Fibroblast of lung (primary cell): ENCODE measurements at places on chromosomes 11 and 22. TPM values are rescaled to one million over a fixed set of nuclear protein-coding genes. Genes with fewer than 3 reads are reported as not detected.

RTN4RL2 gene
- 0.17 and 0.26 TPM in 2 replicates for total RNA-seq

ELF5 gene
- not detected in 2 replicates for total RNA-seq

CLDN5 gene
- total RNA-seq = 0.33 and 0.51 TPM in 2 replicates

APOC3 gene
- not detected in 2 replicates for total RNA-seq

KDELR3 gene
- 42.1 and 78.8 TPM in 2 replicates for total RNA-seq

PDGFD gene
- total RNA-seq = 1.3 and 10.5 TPM in 2 replicates

TMEM191B gene
- under 0.01 and 4.1 TPM in 2 replicates for total RNA-seq

ACP2 gene
- total RNA-seq = 16.2 and 23.9 TPM in 2 replicates

PCNX3 gene
- 11.0 and 14.7 TPM in 2 replicates for total RNA-seq

KCNQ1 gene
- not detected in 2 replicates for total RNA-seq

SLC22A8 gene
- not detected in 2 replicates for total RNA-seq

CYP2D6 gene
- total RNA-seq = 0.26 and 0.33 TPM in 2 replicates

GRCh38 chr11:33211153-33211552 lies 46.0 kb upstream of the HIPK3 start:
- H3K4me1 ChIP-seq = no peaks in the 10 kb centered on the region
- H3K4me3 ChIP-seq = no peak overlapping the region
- H3K36me3 ChIP-seq = no peaks in the 10 kb centered on the region
- DNase-seq = no peak
- no peak overlapping the region for H3K27ac ChIP-seq
- H3K27me3 ChIP-seq = no peaks in the 10 kb centered on the region

GRCh38 chr11:41118521-41118920 lies 340.9 kb downstream of the LRRC4C start:
- H3K27me3 ChIP-seq = no peaks in the 10 kb centered on the region
- H3K4me3 ChIP-seq = no peak overlapping the region
- no peaks in the 10 kb centered on the region for H3K36me3 ChIP-seq
- H3K27ac ChIP-seq = no peak overlapping the region

DNA sequence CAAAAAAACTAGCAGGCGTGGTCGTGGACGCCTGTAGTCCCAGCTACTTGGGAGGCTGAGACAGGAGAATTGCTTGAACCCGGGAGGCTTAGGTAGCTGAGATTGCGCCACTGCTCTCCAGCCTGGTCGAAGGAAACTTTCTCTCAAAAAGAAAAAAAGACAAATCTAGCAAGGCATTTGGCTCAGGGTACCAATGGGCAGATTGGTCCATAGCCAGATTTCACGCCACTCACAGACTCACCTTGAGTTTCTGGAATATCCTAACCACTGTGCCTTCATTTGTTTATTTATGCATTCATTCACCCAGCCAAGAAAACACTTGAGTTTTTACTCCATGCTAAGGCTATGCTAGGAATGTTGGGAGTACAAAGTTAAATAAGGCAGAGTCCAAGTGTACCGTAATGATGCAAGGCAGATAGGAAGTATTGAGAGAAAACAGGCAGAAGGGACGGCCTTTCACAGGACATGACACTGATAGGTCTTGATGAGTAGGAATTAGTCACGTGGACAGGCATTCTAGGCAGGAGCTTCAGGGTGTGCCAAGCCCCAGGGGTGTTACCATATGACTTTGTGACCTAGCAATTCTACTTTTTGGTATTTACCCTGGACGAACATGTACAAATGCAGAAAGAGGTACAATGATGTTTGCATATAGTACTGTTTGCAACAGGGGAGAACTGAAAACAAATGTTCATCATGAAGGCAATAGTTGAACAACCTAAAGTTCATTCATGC lies 3.0 kb upstream of the PACSIN3 start:
- no peaks in the 10 kb centered on the region for H3K36me3 ChIP-seq
- peaks cover 19% of the 10 kb centered on the region for H3K4me1 ChIP-seq
- H3K27ac ChIP-seq = no peak overlapping the region
- H3K27me3 ChIP-seq = peaks cover 2% of the 10 kb centered on the region
- H3K4me3 ChIP-seq = no peak overlapping the region
- DNase-seq = peak; percentile 54

- no peaks in the 10 kb centered on the region for H3K36me3 ChIP-seq
- H3K4me3 ChIP-seq = no peak overlapping the region
- no peaks in the 10 kb centered on the region for H3K27me3 ChIP-seq
- peak overlapping the region; percentile 7 for H3K27ac ChIP-seq
Observed at GRCh38 chr11:28674433-28675103, 566.4 kb downstream of the METTL15 start.

DNA sequence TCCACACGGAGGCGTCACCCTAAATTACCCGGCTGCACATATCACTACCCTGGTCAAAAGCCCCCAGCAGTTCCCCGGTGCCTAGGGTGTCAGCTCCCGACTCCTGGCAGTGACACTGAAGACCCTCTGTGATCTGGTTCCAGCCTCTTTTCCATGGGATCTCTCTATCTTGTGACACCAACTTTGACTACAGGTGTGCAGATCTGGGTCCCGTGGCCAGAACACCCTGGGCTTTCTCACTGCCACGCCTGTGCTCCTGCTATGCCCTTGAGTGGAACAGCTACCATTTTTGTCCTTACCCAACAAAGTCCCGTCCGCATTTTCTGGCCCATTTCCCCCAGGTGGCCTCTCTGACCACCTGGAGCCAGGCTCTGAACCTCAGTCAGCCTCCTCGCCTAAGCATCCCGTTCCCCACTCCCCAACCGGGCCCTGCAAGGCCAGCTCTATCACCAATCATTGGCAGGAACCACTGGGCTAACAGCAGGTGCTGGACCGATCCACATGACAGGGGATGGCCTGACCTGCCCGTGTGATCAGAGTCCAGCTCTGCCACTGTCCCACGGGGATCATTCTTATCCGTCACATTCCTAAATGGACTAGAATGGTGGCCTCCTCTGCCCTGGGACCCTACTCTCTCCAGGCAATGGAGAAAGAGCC lies 20.7 kb upstream of the CBX7 start:
- peaks cover 38% of the 10 kb centered on the region for H3K4me1 ChIP-seq
- no peaks in the 10 kb centered on the region for H3K36me3 ChIP-seq
- DNase-seq = no peak
- H3K27me3 ChIP-seq = no peaks in the 10 kb centered on the region
- peak overlapping the region; percentile 89 for H3K27ac ChIP-seq
- H3K4me3 ChIP-seq = no peak overlapping the region

DNA sequence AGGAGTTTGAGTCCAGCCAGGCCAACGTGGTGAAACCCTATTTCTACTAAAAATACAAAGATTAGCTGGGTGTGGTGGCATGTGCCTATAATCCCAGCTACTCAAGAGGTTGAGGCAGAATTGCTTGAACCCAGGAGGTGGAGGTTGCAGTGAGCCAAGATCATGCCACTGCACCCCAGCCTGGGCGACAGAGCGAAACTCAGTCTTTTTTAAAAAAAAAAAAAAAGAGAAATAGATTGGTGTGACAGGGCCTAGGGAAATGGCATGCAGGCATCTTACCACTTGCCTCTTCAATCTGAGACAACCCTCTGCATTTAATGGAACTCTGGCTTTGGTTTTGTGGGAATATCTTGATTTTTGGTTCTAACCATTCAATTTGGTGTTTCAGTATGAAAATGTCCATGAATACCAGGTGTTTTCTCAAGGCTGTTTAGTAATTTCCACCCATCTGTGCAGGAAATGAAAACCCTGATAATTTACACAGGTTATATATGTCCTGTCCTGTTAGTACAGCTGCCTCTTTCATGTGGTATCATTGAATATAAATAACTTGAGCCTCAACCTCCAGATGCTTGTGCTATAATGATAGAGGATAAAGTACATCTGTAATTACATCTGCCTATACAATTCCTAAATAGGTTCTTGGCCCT lies 8.4 kb downstream of the XBP1 start:
- no peak overlapping the region for H3K27ac ChIP-seq
- DNase-seq = no peak
- H3K4me1 ChIP-seq = no peaks in the 10 kb centered on the region
- H3K4me3 ChIP-seq = no peak overlapping the region

DNA sequence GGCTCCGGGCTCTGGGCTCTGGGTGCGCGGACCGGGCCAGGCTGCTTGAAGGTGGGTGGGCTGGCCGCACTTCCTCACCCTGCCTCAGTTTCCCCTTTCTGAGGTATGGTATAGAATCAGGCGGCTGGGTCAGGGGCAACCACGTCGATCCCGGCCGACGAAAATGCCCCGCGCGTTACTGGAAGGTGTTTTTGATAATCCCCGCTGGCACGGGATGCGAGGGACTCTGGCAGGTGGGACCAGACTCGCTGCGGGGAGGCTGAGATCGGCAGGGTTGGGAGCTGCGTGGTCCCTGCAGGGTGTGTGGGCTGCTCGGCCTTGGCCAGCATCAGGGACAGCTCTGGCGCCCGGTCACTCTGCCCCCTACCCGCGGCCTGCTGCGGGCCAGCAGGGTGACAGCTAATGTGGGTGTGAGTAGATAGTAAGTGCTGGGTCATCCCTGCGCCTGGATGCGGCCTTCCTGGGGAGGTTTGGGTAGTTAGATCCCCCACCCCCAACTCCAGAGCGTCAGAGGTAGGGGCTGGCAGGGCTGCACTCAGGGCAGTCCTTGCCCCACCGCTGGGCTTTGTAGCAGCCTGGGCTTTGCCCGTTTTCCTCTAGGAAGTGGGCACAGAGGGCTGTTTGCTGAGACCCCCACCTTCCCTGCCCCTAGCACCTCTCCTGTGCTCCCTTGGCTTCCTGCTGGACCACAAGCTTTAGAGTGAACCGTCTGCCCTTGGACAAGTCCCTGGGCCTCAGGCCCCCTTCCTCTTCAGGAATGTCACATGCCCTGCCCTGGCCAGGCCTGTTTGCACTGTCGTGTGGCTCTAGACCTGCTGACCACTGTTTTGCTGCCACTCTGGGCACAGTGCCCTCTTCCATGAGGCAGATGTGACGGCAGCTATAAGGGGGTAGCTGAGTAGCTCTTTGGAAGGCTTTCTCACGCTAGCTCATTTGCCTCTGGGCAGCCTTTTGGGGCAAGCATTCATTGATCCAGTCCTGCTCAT lies 579 bp downstream of the TANGO2 start:
- peaks cover 2% of the 10 kb centered on the region for H3K4me1 ChIP-seq
- H3K4me3 ChIP-seq = peak overlapping the region; percentile 96
- H3K27ac ChIP-seq = peak overlapping the region; percentile 89
- DNase-seq = peak; percentile 27

- no peak overlapping the region for H3K27ac ChIP-seq
- H3K4me3 ChIP-seq = no peak overlapping the region
- no peaks in the 10 kb centered on the region for H3K27me3 ChIP-seq
- H3K36me3 ChIP-seq = no peaks in the 10 kb centered on the region
Observed at GRCh38 chr11:88454881-88455280, 117.3 kb upstream of the CTSC start.

GRCh38 chr22:31235081-31235480 lies 23.0 kb downstream of the LIMK2 start:
- DNase-seq = no peak
- no peaks in the 10 kb centered on the region for H3K27me3 ChIP-seq
- H3K36me3 ChIP-seq = no peaks in the 10 kb centered on the region
- H3K27ac ChIP-seq = no peak overlapping the region

GRCh38 chr11:118956094-118956846 lies at the start of gene UPK2:
TSS of gene UPK2 (plus strand) at chr11:118956298. CDS start at chr11:118956351, 53 bp downstream.
- no peak within 1 kb of the TSS for H3K4me3 ChIP-seq
- peaks cover 29% of the 10 kb centered on the region for H3K27me3 ChIP-seq
- peak; percentile 57 for DNase-seq
- no peaks in the 10 kb centered on the region for H3K36me3 ChIP-seq
- H3K4me1 ChIP-seq = no peaks in the 10 kb centered on the region

DNA sequence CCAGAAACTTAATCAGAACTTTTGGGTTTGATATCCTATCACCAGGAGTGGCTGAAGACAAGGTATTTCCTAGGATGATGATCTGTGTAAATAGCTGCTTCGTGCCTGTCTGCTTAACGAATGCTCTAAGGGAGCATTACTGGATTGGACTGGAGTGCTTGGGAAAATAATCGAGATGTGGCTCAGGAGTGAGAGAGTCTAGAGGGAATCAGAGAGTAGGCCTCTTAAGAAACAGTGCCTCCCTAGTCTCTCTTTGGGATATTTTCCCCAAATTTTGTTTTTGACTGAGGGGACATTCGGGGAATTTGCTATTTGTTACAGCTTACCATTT lies 2.5 kb downstream of the MAML2 start:
- no peaks in the 10 kb centered on the region for H3K36me3 ChIP-seq
- peak; percentile 55 for DNase-seq
- H3K4me3 ChIP-seq = peak overlapping the region; percentile 86
- H3K27ac ChIP-seq = peak overlapping the region; percentile 89
- H3K27me3 ChIP-seq = no peaks in the 10 kb centered on the region

DNA sequence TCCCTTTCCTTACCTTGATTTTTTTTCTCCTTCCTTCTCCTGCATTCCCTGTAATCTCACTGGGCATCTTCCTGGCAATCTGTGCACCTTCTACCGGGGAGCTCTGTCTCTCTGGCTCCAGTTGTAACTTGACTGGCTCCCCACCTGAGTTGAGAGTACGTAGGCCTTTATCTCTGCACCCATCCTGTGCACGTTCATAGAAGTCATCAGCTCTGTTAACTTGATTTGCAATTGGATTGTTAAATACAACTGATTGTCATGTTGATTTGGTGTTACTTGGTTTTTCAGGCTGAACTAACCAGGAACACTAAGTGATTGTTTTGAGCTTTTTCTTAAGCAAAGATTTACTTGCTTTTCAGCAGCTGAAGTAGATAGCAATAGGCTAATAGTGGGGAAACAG lies 11.8 kb downstream of the SWAP70 start:
- H3K4me3 ChIP-seq = no peak overlapping the region
- H3K27ac ChIP-seq = no peak overlapping the region
- H3K36me3 ChIP-seq = no peaks in the 10 kb centered on the region
- H3K4me1 ChIP-seq = no peaks in the 10 kb centered on the region
- no peaks in the 10 kb centered on the region for H3K27me3 ChIP-seq

DNA sequence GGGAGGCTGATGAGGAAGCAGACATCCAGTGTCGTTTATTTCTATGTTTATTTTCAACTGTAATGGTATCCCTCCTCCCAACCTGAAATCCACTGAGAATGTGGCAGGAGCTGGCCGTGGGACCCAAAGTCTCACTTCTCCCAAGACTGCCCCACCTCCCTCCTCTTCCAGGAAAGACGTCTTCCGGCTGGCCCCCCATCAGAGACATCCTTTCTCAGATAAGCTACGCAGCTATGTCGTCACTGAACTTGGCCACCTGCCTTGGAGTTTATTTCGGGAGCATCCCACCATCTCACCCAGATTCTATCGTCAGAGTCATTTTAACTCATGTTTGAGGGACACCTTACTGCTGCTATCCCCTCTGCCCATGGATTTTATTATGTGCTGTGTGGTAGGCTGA lies 13.9 kb downstream of the TMEM184B start:
- peak overlapping the region; percentile 67 for H3K27ac ChIP-seq
- H3K36me3 ChIP-seq = no peaks in the 10 kb centered on the region
- H3K27me3 ChIP-seq = no peaks in the 10 kb centered on the region
- H3K4me1 ChIP-seq = peaks cover 18% of the 10 kb centered on the region

- H3K4me3 ChIP-seq = no peak overlapping the region
- H3K4me1 ChIP-seq = no peaks in the 10 kb centered on the region
- no peaks in the 10 kb centered on the region for H3K27me3 ChIP-seq
- H3K36me3 ChIP-seq = no peaks in the 10 kb centered on the region
Observed at GRCh38 chr11:106495046-106495445, 417.6 kb downstream of the AASDHPPT start.
